ENCODE measurements at places on chromosomes 7 and 10.

DNA sequence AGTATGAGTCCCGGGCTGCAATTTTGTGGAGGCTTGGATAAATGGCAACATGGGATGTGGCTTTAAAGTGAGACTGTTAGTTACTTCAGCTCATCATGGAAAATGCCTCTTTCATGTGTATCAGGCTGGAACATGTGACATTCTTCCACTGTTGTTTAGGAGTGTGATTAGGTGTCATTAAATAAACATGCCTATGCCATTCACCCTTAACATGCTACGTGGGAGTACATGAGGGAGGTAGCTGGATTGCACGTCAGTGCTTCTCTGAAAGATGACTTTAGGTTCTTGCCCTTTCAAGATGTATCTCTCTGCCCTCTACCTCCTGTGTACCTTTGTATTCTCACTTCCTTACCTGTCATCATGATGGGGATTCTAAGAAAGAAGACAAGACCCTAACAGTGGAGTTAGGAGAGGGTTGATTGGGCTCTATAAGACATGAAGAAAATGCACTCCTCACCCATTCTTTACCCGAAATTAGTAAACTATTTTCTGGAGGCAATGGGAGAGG is 8.9 kb downstream of the AKR1E2 start:
- DNase-seq = no peak

DNA sequence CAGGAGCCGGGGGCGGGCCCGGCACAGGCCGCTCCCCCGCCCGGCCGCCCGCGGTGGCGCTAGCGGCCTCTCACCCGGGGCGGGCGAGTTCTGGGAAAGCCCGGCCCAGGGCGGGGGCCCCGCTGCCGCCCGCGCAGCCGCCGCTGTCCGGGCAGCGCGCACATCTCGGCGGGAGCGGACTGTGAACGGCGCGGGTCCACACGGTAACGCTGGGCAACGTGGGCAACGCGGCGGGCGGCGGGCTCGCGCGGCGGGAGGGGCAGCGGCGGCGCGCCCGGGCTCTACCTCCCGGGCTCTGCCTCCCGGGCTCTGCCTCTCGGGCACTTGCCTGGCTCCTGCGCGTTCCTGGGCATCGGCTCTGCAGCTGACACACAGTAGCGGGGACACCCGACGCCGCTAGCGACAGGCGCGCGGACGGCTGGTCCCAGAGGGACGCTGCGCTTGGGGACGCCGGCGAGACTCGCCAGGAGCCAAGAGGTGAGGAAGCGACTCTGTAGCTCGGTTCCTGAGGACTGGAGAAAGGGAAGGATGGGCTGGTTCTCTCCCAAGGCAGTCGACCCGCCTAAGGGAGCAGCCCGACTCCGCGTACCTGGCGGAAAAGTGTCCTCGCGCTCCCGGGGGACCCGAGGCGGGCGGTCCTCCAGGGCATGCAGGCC is at the start of gene PLCE1:
Gene PLCE1, plus strand, starts transcription at position 150 of the 656 bp plus-strand sequence. CDS start 37,116 bp downstream, outside the sequence.
- DNase-seq = peak; percentile 40

- DNase-seq = no peak
Measured at GRCh38 chr10:92697663-92698511, 8.1 kb downstream of the HHEX start.

- no peak for DNase-seq
Measured at GRCh38 chr7:100374601-100375000, 1.3 kb downstream of the PILRA start.

- DNase-seq = no peak
Measured at GRCh38 chr7:131504157-131504899, 52.1 kb downstream of the PODXL start.

GRCh38 chr10:20175719-20176118 is 359.5 kb downstream of the PLXDC2 start:
- no peak for DNase-seq

DNA sequence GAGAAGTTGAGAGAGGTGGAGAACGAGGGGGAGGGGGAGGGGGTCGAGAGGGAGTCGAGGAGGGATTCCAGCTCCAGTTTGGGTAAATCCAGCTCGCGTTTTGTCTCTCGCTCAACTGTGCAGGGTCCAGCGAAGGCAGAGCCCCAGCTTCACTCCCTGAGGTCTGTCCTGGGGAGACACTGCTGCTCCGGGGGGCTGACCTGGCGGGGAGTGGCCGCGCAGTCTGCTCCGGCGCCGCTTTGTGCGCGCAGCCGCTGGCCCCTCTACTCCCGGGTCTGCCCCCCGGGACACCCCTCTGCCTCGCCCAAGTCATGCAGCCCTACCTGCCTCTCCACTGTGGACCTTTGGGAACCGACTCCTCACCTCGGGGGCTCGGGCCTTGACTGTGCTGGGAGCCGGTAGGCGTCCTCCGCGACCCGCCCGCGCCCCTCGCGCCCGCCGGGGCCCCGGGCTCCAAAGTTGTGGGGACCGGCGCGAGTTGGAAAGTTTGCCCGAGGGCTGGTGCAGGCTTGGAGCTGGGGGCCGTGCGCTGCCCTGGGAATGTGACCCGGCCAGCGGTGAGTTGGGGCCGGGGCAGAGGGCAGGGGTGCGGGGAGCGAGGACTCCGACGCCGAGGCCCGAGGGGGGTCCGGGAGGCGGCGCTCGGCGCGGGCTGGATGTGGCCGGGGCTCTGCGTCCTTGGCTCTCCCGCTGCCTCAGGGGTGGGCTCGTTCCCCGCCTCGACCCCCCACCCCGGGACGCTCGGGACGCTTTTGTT is at the start of gene TET1:
Gene TET1, plus strand, starts transcription at position 152 of the 757 bp plus-strand sequence. CDS start 12,002 bp downstream, outside the sequence.
- peak; percentile 14 for DNase-seq

DNA sequence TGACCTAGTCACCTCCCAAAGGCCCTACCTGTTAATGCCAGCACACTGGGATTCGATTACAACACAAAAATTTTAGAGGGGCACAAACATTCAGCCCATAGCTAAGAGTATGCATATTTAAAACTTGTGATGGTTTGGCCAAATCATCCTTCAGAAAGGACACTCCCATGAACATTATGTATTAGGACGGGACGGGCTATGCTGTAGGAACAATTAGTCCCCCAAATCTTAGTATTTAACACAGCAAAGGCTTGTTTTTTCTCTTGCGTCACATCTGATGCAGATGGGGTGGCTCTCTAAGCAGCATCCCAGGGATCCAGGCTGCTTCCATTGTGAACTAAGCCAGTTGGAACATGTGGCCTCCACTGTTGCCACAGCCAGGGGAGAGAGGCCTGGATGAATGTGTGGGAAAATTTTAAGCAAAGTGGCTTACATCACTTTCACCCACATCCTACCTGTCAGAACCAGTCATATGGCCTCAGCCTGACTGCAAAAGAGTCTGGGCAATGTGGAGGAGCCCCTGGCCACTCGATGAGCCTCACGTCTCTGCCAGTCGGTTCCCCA is 26.6 kb downstream of the CHST3 start:
- no peak for DNase-seq

DNA sequence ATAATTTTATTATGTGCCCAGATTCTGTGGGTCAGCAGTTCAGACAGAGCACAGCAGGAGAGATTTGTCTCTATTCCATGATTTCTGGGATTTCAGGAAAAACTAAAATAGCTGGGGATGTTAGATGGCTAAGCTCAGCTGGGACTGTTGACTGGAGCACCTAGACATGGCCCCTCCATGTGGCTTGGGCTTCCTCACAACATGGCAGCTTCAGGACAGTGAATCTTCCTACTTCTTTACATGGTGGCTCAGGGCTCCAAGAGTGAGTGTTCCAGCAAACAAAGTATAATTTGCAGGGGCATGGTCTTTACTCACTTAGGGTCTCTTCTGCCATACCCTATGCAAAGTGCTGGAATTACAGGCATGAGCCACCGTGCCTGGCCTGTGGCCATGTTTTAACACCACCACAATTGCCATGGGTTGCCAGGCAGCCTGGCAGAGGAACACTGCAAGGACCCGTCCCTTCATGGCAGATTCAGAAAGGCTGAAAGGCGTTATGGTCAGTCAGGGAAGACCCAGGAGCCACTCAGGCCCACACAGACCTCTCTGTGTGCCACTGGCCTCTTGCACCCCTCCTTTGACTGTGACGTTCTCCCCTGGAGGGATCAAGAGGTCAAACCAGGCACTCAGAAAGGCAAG is 50.8 kb upstream of the ZMIZ1 start:
- no peak for DNase-seq

GRCh38 chr7:89549768-89550167 is 604.5 kb upstream of the STEAP1 start:
- no peak for DNase-seq

DNA sequence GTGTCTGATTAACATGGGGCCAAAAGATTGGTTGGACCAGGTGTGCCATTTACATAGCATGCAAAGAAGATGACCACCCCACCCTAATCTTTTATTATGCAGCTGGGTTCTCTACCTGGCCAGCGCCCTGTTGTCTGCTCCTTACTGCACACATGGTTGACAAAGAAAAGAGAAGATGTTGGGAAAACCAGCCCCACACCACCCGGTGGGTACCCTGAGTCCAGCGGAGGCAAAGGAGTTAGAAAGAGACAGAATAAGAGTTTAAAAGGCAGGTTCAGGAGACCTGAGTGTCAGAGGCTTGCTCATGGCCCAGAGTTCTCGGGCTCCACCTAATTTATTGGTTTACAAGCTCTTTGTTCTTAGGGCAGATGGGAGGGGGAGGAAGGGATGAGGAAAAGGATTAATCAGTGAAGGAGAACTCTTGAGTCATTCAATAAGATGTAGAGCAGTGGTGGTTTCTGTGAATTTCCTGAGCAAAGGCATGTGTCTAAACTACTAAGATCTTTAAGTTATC is 24.1 kb upstream of the ABCA13 start:
- DNase-seq = no peak

- DNase-seq = no peak
Measured at GRCh38 chr10:124586142-124586541, 124.5 kb downstream of the LHPP start.

DNA sequence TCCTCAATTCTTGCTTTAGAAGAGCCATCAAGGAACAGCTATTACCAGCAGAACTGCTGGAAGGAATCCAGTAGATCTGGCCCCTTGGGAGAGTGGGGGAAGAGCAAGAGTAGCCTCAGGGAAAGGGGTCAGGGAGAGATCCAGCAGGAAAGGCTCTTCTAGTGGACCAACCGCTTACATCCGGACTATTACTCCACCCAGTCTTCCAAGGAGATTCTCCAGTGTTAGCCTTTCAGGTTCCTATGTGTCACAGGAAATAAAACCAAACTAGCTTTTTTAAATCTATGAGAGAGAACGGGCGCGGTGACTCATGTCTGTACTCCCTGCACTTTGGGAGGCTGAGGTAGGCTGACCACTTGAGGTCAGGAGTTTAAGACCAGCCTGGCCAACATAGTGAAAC is 34.3 kb downstream of the TET1 start:
- DNase-seq = no peak

GRCh38 chr7:24152356-24152755 is 131.6 kb upstream of the NPY start:
- DNase-seq = no peak

DNA sequence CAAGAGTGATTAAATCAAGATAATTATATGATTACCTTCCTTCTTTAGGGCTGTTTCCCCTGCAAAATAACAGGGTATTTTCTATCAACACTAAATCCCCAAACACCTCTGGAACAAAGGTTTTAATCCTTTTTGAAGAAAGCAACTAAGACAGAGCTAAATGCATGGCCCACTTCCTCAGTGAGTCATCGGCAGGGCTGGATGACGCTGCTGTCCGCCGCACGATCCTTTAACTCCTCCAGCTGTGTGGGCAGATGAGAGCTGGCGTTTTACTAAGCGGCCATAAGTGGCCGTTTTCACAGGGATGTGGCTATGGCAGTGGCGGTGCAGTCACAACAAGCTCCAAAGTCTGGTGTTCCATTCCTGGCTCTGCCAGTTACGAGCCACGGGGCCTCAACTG is 76.0 kb upstream of the C1QL3 start:
- DNase-seq = no peak

- no peak for DNase-seq
Measured at GRCh38 chr10:4545062-4545461, 280.9 kb upstream of the AKR1E2 start.

- DNase-seq = peak; percentile 61
Measured at GRCh38 chr10:87860156-87860795, 3.1 kb downstream of the KLLN start.

DNA sequence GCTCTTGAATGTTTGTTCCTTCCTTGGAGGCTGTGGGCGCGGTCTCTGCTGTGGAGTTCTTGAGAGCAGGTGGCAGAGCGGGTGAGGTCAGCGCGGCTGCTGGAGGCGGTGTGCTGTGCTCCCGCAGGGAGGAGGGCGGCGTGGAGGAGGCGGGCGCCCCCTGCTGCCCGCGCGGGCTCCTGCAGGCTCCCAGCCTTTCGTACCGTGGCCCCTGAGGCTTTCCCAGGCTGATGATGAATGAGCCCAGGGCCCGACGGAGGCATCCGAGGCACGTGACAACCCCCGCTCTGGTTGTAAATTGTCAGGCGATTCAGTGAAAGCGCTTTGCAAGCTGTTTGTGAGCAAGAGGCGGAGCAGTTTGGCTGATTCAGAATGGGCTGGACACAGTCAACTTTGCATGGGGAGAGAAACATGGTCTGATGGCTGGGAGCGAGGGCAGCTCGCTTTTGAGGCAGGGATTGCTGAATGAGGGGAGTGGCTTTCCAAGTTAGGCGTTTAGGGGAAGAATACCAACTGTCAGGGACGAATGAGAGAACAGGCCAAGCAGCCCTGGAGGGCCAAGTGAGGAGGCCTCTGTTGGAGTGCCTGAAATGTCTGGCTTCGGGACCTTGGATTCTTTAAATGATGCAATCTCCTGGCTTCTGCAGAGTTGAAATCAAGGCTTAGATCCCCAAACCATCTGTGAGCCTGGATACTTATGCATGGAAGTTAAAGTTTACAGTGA is 46.6 kb downstream of the CDHR3 start:
- DNase-seq = peak; percentile 72

DNA sequence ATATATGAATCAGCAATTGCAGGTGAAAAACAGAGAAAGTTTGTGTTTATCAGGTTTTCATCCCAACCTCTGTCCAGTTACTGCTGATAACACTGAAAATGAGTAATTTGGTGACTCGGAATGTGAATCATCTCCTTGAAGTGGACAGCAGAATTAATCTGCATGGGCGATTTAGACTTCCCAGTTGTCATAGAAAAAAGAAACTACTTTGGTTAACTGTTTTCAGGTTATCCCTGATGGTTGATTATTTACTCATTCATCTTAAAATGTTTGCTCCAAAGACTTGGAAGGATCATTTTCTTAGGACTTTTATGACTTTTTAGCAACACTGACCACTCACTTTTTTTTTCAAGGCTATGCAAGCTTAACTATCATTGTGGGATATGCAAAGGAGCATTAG is 504.1 kb upstream of the ANKRD30A start:
- DNase-seq = no peak

GRCh38 chr10:83673316-83673715 is 466.0 kb upstream of the GHITM start:
- no peak for DNase-seq

GRCh38 chr7:33862946-33863814 is 42.2 kb upstream of the BMPER start:
- no peak for DNase-seq

GRCh38 chr10:45052700-45053099 is 52.0 kb downstream of the ZNF22 start:
- no peak for DNase-seq

DNA sequence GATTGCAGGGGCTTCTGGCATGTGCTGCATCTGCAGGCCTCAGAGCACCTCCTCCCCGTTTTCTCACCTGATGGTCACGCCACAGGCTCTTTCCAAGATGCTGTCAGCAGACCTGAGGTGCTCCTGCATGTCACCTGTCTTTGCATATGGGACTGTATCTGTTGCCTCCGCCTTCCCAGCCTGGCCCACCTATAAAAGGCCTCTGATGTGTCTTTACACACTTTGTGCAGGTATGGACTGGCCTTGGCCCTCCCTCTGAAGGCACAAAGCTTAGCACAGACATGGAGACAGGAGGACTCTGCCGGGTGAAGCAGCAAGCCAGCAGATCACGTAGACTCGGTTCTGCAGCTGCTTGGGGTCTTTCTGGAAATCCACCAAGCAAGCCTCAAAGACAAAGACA is 220.9 kb upstream of the PPP2R2D start:
- DNase-seq = no peak

Measured in COR-L47 (cell line).